ENCODE measurements at places on chromosomes 6 and 20.

- DNase-seq = no peak
These were observed 529 bp upstream of the ENPP4 start for GRCh38 chr6:46129291-46129628.

DNA sequence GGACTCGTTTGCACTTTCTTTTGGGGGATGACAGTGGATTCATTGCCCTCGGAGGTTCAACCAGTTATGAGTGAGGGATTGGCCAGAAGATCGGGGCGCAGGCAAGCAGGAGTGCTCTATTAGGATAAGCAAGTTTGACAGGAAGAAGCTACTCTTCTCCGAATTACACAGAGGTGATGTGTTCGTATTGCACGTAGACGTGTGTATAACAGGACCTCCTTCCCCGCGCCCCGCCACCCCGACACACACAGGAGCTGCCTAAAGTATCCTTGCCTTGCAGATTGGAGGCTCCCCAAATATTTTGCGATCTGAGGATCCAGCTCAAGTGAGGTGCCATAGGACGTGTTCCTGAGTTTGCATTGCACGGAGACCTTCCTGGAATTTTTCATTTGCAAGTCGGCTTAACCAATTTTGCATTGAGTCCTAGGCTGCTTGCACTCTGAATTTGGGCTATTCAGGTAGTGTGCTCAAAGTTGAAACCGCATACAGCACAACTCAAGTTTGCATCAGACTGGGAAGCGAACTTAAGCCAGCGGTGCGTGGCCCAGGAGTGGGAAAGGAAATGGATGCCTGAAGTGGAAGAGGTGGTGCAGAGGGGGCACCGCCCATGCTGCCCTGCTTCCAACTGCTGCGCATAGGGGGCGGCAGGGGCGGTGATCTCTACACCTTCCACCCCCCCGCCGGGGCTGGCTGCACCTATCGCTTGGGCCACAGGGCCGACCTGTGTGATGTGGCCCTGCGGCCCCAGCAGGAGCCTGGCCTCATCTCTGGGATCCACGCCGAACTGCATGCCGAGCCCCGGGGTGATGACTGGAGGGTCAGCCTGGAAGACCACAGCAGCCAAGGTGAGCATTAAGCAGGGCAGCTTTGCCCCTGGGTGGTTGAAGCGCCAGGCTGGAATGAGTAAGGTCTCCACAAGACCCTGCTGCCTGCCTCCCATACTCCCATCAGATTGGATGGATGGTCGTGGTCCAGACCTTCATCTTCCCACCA is 770 bp downstream of the TCF19 start:
- DNase-seq = no peak

- DNase-seq = peak; percentile 65
These were observed 120.4 kb downstream of the RNGTT start for GRCh38 chr6:88843040-88843439.

DNA sequence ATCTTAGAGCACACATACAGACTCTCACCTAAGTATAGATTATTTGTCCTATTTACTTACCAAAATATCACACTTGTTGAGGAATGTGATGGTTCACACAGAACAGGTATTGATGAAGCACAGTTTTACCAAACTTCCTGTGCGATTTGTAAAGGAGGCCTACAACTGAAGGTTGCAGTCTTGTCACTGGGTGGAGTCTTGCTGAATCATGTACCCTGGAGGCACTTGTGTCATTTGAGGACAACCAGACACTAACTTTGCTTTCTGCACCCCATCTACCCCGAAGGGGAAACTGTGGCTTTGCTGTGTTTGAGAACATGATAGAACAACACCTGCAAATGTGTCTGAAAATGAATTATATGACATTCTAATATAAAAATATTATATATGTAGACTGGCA is 32.4 kb upstream of the HINT3 start:
- no peak for DNase-seq

- DNase-seq = no peak
These were observed 61.6 kb upstream of the CEP85L start for GRCh38 chr6:118712969-118713368.

GRCh38 chr20:32344835-32345506 is 13.2 kb upstream of the ASXL1 start:
- DNase-seq = no peak

- no peak for DNase-seq
These were observed 97.6 kb downstream of the SLC22A23 start for GRCh38 chr6:3359101-3359752.

GRCh38 chr20:58555078-58555765 is 40.0 kb upstream of the APCDD1L start:
- peak; percentile 27 for DNase-seq

- no peak for DNase-seq
These were observed 17.9 kb upstream of the ARMC12 start for GRCh38 chr6:35718911-35719381.

DNA sequence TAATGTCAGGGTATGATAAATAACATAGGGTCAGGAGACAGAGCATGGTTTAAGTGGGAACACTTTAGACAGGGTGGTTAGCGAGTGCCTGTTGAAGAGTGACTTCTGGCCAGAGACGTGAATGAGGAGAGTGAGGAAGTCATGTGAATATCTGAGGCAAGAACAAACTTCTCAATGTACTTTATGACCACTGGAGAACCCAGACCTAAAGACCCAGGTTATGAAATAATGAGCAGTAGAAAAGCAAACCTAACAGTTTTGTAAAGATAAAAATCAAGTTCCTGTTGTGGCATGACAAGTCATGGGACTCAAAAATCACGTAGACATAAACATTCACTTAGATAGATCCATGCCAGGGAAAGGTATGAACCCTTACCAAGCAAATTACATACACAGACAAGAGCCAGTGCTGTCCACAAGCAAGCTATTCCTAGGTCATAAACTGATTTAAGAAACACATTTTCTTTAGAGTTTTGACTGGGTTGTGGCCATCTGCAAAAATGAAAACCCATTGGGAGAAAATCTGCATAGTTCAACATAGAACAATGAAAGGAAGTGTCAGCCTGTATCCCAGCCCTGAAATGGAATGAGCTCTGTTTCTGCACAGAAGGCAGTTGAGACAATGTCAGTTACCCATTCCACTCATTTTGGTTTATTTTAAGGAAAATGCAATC is 2.2 kb upstream of the MYCT1 start:
- DNase-seq = no peak

DNA sequence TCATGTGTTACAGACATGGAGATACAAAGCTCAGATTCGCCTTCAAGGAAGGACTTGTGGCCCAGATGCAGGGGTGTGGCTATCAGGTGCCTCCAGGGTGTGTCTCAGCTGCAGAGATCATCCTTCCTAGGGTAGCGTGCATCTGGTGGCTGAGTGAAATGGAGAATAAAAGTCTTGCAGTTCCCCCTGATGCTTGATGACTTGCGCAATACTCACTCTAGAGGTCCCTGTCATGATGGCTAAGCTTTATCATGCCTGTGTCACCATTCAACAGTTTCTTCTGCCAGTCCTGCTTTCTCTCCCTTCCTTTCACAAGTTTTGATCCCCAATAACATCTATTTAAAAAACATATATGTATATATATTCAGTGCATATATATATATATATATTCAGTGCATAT is 228.1 kb downstream of the PAX1 start:
- no peak for DNase-seq

- no peak for DNase-seq
These were observed 49.8 kb upstream of the FANCE start for GRCh38 chr6:35402136-35402855.

DNA sequence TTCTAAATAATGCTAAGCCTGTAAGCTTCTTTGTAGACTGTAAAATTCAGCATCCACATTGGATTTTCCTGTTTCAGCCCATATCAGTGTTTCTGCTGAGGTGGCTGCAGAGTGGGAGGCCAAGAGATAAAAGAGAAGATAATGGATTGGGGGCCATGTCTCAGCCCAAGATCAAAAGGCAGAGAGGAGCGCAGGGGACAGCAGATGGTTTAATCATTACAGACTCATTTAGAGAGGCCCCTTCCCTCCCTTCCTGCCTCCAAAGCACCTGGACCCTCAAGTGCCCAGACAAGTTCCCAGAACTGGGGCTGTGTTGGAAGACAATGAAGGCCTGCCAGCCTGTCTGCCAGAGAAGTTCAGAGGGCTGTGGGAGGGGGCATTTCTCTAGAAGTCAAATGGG is 20.4 kb upstream of the CTNNBL1 start:
- no peak for DNase-seq

DNA sequence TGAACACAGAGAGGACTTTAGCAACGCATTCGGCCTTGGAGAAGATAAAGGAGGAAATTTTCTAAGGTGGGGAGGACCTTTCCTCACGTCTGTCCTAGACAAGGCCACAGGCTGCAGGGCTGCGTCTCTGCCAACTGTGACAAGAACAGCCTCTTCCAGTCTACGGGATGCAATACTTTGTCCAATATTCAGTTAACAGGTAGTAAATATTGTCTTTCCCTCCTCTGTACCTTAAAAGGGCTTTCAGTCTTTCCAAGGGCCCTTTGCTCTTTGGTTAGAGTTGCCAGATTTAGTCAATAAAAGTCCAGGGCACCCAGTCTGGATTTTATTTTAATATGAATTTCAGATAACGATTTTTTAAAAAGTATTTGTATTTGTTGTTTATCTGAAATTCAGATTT is 78.2 kb downstream of the ELOVL4 start:
- DNase-seq = no peak
